PC-9 (cell line): ENCODE measurements at places on chromosomes 4 and X.

DNA sequence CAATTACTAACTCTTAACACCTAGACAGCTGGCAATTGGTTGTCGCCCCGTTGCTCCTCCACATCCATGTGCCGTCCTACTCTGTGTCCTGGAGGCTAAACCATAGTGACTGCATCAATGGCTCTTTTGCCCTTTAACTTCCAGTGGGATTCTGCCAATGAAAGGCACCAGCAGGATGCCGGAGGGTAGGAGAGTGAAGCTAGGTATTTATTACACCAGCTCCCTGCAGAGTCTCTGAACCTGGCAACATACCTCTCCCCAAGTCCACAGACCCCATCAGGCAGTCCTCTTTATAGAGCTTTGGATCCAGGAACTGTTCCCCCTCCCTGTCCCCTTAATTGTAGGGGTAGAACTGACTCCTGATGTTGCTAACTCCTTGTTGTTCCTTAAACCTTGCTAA is 426.8 kb downstream of the HNRNPD start:
- DNase-seq = no peak

GRCh38 chr4:74056114-74056857 is 17.8 kb upstream of the CXCL3 start:
- no peak for DNase-seq

DNA sequence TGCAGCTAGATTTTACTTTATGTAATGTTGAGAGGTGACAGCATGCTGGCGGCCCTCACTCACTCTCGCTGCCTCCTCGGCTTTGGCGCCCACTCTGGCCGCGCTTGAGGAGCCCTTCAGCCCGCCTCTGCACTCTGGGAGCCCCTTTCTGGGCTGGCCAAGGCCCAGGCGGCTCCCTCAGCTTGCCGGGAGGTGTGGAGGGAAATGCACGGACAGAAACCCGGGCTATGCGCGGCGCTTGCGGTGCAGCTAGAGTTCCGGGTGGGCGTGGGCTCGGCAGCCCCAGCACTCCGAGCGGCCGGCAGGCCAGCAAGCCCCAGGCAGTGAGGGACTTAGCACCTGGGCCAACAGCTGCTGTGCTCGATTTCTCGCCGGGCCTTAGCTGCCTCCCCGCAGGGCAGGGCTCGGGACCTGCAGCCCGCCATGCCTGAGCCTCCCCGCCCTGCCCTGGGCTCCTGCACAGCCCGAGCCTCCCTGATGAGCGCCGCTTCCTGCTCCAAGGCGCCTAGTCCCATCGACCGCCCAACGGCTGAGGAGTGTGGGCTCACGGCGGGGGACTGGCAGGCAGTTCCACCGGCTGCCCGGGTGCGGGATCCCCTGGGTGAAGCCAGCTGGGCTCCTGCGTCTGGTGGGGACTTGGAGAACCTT is 128.7 kb downstream of the GASK1B start:
- no peak for DNase-seq

GRCh38 chr4:153222707-153223426 is 18.6 kb downstream of the TRIM2 start:
- DNase-seq = no peak

DNA sequence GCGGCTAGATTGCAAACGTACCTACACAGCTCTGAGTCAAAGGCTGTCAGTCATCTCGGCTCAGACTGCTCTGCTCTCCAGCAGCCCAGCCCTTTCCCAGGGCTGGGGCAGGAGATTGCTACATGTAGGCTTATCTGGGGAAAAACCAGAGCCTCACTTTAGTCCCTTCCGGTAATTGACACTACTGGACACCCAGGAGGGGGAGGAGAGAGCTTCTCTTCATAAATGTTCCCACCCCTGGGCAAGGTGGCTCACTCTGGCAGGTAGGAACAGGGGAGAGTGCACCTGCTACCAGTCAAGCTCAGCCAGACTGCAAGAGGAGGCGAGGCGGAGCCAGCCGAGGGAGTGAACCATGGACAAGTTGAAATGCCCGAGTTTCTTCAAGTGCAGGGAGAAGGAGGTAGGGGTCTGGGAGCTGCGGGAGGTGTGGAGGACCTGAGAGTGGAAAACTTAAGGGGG is at the start of gene SLC6A14:
Gene SLC6A14, plus strand, starts transcription at position 249 of the 459 bp plus-strand sequence. Its CDS starts 104 bp downstream, at position 353.
- DNase-seq = peak; percentile 84

GRCh38 chrX:123771449-123772064 is 38.7 kb upstream of the THOC2 start:
- DNase-seq = no peak

GRCh38 chr4:183140911-183141320 is 41.9 kb downstream of the WWC2 start:
- DNase-seq = no peak

GRCh38 chrX:120752431-120753082 is 122.7 kb upstream of the C1GALT1C1 start:
- DNase-seq = no peak

DNA sequence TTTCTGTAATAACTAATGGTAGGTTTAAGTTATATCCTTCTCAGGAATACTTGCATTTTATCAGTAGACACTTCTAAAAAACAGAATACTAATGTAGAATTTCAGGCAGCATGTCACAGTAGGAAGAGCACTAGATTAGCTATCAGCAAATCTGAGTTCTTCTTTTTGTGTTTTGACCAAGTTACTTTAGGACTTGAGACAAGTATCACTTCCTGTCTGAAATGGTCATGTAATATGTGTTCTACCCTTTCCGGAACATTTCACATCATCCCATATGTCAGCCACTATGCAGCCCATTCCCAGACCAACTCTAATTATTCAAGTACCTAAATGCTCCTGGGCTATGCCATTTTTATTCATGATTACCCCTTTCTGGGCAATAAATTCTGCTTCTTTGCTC is 401.8 kb upstream of the RPS6KA3 start:
- no peak for DNase-seq

- DNase-seq = no peak
These were observed 1764.0 kb downstream of the C4orf33 start for GRCh38 chr4:130859991-130860390.

DNA sequence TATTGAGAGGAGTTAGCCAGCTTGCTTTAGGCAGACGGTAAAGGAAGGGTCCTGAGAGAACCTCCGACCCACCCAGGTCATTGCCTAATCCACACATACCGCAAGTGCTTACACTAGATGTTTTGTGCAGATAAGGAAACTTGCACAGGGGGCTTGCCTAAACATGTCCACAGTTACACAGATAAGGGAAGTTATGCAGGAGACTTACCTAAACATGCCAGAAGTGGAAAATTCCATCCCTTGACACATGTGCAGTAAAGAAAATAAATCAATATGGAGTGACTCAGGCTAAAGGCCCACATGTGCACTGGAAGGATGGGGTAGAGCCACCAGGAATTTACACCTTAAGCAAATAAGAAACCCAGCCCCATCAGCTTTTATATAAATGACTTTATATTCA is 232.8 kb upstream of the HDX start:
- DNase-seq = no peak

GRCh38 chrX:14356401-14356800 is 172.9 kb upstream of the GLRA2 start:
- DNase-seq = peak; percentile 33

- no peak for DNase-seq
These were observed 8.3 kb downstream of the HNRNPDL start for GRCh38 chr4:82421796-82422560.

GRCh38 chr4:183214912-183215488 is 105.1 kb downstream of the CLDN22 start:
- DNase-seq = no peak

DNA sequence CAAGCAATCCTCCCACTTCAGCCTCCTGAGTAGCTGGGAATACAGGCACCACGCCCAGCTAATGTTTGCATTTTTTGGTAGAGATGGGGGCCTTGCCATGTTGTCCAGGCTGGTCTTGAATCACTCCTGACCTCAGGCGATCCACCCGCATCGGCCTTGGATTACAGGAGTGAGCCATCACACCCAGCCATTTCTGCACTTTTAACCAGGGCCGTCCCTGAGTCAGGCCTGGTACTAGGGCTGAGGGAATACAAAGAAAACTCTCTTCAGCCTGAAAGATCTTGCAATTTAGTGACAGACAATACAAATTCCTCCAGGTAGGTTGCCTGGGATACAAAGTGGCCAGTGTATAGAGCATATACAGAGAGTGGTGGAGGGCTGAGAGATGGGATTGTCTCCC is 65.8 kb downstream of the BCOR start:
- no peak for DNase-seq

DNA sequence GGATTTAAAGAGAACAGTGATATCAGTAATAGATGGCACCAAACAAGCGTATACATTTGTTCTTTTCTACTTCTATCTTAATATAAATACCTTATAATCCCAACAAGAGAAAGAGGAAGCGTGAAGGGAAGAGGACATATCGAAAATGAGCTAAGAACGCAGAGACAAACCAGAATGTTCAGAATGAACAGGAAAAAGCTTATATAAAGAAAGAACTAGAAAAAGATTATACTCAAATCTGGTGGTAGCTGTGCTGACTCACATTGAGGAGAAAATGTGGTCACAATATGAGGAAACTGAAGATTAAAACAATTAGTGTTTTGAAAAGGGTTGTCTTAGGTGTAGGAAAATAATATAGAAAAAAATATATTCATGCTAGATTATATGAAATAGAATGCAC is 2.0 kb upstream of the GPR34 start:
- DNase-seq = no peak

GRCh38 chr4:82042042-82042441 is 331.7 kb downstream of the HNRNPD start:
- DNase-seq = no peak

- no peak for DNase-seq
These were observed 513.9 kb downstream of the ARAP2 start for GRCh38 chr4:35730414-35730813.

GRCh38 chr4:48746608-48747362 is 33.3 kb downstream of the FRYL start:
- DNase-seq = no peak

GRCh38 chrX:133561251-133561650 is 146.0 kb upstream of the GPC4 start:
- DNase-seq = no peak

- DNase-seq = no peak
These were observed 402 bp upstream of the UPRT start for GRCh38 chrX:75273483-75273882.

DNA sequence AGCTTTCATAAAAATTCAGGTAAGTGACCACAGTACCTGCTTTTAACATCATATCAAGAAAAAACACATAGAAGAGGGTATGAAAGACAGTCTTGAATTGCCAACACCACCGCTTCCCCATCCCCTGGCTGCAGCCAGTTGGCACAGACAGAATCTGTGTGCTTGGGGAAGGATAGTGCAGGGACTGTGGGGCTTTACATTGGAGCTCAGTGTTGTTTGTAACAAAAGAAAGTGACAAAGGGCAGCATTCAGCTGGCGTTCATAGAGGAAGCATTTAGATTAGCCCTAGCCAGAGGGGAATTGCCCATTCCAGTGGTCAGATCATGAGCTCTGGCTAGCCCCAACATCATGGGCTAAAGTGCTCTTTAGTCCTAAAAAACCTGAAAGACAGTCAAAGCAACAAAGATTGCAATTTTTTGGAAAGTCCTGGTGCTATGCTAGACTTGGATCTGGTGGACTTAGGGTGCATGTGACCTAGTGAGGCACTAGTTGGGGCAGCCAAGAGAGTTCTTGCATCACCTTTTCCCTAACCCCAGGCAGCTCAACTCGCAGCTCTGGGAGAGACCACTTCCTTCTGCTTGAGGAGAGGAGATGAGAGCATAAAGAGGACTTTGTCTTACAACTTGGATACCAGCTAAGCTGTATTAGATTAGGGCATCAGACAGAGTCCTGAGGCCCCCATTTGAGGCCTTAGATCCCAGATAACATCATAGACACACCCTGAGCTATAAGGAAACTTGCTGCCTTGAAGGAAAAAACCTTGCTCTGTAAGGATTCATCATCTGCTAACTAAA is 1602.4 kb upstream of the ADGRL3 start:
- no peak for DNase-seq

GRCh38 chr4:94650134-94650495 is 107.6 kb upstream of the BMPR1B start:
- no peak for DNase-seq

DNA sequence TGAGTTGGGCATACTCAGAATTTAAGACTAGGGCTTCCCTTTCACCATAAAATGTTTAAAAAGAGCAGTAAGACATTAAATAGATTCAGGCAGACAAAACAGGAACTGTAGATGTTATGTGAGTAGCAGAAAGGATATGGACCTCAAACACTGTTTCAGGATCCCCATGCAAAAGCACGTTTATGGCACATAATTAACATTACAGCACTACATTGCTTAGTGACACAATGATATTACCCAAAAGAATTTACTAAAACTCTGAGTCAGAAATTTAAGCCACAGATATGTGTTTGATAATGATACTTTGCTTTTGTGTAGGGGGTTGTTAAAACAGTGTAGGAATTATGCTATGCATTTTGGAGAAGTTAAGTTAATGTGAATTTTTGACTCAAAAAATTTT is 266.3 kb downstream of the PDGFC start:
- DNase-seq = no peak

DNA sequence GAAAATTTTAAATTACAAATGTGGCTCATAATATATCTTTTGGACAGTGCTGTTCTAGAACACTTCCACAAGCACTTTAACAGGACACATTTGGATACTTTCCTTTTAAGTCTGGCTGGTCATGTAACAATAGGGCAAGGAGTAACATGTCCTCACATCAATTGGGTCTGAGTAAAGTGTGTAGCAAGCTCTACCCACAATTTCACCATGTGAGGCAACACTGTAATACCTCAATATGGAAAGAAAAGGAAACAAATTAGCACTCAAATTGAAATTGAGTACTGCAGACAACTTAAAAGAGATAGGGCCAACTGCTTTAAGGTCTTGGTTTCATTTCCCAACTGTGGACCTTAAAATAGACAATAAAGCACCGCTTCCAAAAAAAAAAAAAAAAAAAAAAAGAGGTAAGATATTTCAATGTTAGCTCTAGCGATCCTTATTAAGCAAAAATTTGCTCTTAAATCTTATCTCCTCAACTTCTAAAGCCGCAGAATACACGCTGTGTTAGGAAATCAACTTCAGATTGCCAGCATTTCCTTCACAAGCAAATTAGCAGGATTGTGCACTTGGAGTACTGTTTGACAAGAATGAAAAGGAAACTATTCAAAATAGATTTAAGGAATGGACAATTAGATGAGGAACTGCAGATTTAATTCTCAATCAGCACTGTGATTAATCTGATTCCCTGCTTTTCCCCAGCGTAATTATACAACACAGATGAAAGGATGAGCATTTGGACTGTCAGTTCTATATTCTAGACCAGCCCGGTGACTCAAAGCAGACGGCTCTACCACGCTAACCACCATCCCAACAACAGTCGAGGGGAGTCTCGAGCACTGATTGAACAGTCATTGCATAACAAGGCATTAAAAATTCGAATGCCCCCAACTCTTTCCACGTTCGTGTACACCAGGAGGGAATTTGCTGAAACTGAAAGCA is 1.6 kb downstream of the CASK start:
- no peak for DNase-seq

- no peak for DNase-seq
These were observed 22.3 kb downstream of the QRFPR start for GRCh38 chr4:121358473-121358872.

DNA sequence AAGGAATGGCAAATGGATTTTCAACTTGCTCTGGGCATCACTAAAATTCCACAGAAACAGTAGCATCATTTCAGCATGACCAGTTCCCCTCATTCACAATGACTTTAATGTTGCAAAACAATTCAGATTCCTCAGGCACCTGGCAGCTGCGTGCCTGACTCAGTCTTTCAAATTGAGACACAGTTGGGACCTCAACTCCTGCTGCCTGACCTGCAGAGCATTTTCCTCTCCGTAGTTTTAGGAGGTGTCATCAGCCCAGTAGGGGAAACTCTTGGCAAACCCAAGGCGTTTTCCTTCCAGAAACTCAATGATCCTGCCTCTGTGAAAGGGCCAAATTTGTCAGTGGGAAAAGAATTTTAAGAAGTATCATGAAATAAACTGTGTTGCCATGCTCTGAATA is 388.9 kb downstream of the SPRY1 start:
- DNase-seq = no peak
